Esophagus squamous epithelium (tissue), 5 donors: ENCODE measurements at places on chromosomes 6 and 20. TPM values are rescaled to one million over a fixed set of nuclear protein-coding genes. Genes with fewer than 3 reads are reported as not detected.

DNA sequence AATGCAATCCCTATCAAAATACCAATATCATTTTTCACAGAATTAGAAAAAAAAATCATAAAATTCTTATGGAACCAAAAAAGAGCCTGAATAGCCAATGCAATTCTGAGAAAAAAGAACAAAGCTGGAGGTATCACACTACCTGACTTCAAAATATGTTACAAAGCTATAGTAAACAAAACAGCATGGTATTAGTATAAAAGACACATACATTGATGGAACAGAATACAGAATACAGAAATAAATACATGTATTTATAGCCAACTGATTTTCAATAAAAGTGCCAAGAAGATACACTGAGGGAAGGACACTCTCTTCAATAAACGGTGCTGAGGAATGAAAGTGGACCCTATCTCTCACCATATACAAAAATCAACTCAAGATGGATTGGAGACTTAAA, 28.7 kb upstream of the AKAP12 start:
- H3K27ac ChIP-seq = no peak overlapping the region
- no peaks in the 10 kb centered on the region for H3K4me1 ChIP-seq
- no peak for DNase-seq
- no peaks in the 10 kb centered on the region for H3K36me3 ChIP-seq

DNA sequence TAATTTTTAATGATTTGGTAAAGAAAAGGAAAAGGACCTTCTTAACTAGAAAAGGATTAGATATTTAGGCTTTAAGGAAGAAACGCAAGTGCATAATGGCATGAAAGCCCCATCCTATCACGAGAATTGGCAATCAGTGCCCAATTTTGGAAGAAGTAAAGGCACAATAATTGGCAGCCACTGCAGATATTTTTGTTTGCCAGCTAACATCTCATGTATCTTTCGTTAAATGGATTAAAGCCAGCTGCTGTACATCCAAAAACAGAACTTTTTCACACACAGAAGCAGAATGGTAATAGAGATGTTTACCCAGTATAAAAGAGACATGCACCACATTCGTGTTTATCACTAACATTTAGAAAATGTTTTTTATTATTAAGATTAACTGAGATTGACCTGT, 180.3 kb downstream of the C6orf118 start:
- no peaks in the 10 kb centered on the region for H3K4me1 ChIP-seq
- no peak for DNase-seq
- H3K4me3 ChIP-seq = no peak overlapping the region
- no peaks in the 10 kb centered on the region for H3K36me3 ChIP-seq

Gene MOG
- total RNA-seq = not detected

GRCh38 chr6:111789598-111789997, 83.7 kb downstream of the FYN start:
- H3K27ac ChIP-seq = peak overlapping the region; percentile 5
- H3K36me3 ChIP-seq = no peaks in the 10 kb centered on the region
- peaks cover 40% of the 10 kb centered on the region for H3K4me1 ChIP-seq
- no peak for DNase-seq

GRCh38 chr6:6694825-6695624, 106.5 kb downstream of the LY86 start:
- H3K4me1 ChIP-seq = peaks cover 56% of the 10 kb centered on the region
- H3K27me3 ChIP-seq = no peaks in the 10 kb centered on the region
- H3K36me3 ChIP-seq = no peaks in the 10 kb centered on the region
- H3K4me3 ChIP-seq = no peak overlapping the region

Gene DPPA5
- total RNA-seq = not detected

DNA sequence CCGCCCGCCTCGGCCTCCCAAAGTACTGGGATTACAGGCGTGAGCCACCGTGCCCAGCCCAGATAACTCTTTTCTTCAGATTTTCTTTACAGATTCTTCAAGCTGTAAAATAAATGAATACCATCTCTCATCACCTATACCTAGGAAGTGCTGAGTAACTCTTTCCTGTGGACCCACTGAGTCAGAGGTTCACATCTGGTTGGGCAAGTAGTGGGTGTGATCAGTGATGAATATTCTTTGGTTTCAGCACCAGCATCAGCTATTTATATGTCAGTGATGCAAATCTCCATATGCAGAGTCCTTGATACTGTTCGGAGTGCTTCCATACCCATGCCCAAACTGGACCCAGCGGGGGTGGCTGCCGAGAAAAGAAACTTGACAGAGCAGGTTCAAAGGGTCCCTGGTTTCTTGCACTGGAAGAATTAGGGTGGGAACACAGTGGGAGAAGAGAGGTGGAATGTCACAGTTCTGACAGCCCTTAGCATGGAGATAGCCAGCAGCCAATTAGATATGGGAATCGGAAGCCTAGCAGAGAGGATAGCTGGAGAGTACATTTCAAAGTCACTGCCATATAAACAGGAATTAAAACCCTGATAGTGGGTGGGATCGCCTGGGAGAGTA, 64.9 kb upstream of the DDR1 start:
- H3K27me3 ChIP-seq = no peaks in the 10 kb centered on the region
- H3K36me3 ChIP-seq = no peaks in the 10 kb centered on the region
- no peak overlapping the region for H3K4me3 ChIP-seq
- DNase-seq = no peak
- H3K27ac ChIP-seq = peak overlapping the region; percentile 73

Gene CALHM4
- total RNA-seq = not detected

DNA sequence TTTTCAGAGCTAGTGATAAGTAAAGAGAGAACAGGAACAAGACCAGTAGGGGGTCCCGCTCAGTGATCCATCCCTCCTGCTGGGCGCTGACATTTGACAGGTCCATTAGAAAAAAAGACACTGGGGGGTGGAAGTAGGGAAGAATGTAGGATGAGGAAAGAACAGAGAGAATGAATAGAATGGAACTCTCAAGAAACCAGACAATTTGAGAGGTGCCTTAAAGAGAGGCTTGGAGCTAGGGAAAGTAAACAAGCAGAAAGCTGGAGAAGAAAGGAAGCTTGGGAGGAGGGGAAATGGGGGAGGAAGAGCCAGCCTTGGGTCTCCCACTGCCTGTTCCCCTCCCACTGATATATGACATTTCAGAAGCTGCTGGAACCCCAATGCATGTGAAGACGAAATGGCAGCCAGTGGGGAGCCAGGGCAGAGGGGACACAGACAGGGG, 8.4 kb downstream of the GABBR1 start:
- no peaks in the 10 kb centered on the region for H3K36me3 ChIP-seq
- H3K27me3 ChIP-seq = no peaks in the 10 kb centered on the region
- H3K4me1 ChIP-seq = peaks cover 16% of the 10 kb centered on the region
- H3K27ac ChIP-seq = no peak overlapping the region
- no peak overlapping the region for H3K4me3 ChIP-seq

Gene MYL9
- total RNA-seq = 41.9 TPM

Gene MATN4
- not detected for total RNA-seq

Gene CYB5R4
- 32.7 TPM for total RNA-seq

GRCh38 chr20:63502671-63503172, 3.8 kb upstream of the EEF1A2 start:
- DNase-seq = no peak
- no peak overlapping the region for H3K27ac ChIP-seq

Gene TXNDC5
- total RNA-seq = 93.7 TPM

DNA sequence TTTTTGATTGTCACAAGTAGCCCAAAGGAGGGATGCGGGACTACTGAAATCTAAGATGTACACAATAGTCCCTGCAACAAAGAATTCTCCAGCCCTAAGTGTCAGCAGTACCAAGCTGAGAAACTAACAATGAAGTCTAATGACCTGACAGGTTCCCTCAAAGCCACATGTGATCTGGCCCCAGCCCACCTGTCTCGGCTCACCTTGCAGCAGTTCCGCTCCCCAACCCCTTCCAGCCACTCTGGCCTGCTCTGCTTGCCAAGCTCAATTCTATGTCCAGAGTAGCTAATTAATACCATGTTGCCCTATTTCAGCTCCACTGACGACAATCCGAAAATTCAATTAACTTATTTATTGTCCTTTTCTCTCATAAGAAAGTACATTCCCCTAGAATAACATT, 72.1 kb downstream of the ZMYND8 start:
- peaks cover 10% of the 10 kb centered on the region for H3K36me3 ChIP-seq
- H3K27me3 ChIP-seq = no peaks in the 10 kb centered on the region

DNA sequence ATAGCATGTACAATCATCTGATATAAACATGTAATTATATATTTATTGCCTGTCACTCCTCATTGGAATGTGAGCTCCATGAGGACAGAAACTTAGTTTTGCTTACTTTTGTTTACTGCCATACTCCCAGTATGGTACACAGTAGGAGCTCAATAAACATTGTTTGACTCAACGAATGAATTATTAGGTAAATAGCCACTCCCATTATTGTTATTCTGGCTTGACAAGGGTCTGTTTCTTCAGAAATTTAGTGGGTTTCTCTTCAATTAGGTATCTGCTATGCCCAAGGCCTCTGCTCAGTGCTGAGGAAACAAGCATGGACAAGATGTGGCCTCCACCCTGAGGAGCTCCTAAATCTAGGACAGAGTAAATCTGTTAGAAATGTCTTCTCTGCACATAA, 6.3 kb downstream of the BCL2L1 start:
- H3K4me1 ChIP-seq = peaks cover 100% of the 10 kb centered on the region
- H3K4me3 ChIP-seq = peak overlapping the region; percentile 68
- DNase-seq = no peak
- peaks cover 4% of the 10 kb centered on the region for H3K36me3 ChIP-seq
- H3K27ac ChIP-seq = peak overlapping the region; percentile 57

- H3K4me3 ChIP-seq = no peak overlapping the region
- no peaks in the 10 kb centered on the region for H3K27me3 ChIP-seq
- H3K36me3 ChIP-seq = no peaks in the 10 kb centered on the region
Measured at GRCh38 chr6:23633996-23634395, 492.0 kb upstream of the NRSN1 start.

DNA sequence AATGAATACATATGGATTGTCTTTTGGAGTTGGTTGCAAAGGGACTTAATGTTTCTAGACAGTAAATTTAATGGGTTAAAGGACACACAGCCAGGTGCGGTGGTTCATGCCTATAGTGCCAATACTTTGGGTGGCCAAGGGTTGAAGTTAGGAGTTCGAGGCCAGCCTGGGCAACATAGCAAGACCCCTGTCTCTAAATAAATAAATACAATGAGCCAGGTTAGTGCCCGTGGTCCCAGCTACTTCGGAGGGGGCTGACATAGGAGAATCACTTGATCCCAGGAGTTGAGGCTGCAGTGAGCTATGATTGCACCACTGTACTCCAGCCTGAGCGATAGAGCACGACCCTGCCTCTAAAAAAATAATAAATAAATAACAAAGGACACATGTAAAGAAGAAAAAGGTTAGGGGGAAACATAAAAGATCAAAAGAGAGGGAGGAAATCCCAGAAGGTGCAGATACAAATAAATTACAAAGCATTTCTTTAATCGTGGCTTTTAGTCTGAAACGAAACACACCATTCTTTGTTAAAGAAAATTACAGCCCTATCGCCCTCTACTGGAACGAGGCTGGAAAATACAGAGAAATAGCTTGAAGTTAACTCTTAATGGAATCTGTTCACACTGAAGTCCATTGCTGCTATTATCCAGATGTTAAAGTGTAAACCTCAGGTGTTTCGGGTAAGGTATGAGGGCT, 42.6 kb upstream of the SCML4 start:
- H3K27me3 ChIP-seq = no peaks in the 10 kb centered on the region
- no peaks in the 10 kb centered on the region for H3K4me1 ChIP-seq
- H3K36me3 ChIP-seq = no peaks in the 10 kb centered on the region

Gene LYRM2
- 4.6 TPM for total RNA-seq

Gene KIF25
- total RNA-seq = not detected

Gene ADGRF5
- 4.9 TPM for total RNA-seq

Gene ZNF391
- total RNA-seq = 1.3 TPM

GRCh38 chr6:15505463-15505918, 157.3 kb downstream of the DTNBP1 start:
- H3K4me3 ChIP-seq = peak overlapping the region; percentile 40
- H3K36me3 ChIP-seq = peaks cover 18% of the 10 kb centered on the region
- peak overlapping the region; percentile 77 for H3K27ac ChIP-seq

Gene COL20A1
- total RNA-seq = not detected

Gene KCNS1
- total RNA-seq = not detected

- H3K27me3 ChIP-seq = no peaks in the 10 kb centered on the region
- H3K4me3 ChIP-seq = peak within 1 kb of the TSS; percentile 96
- DNase-seq = no peak
- peak within 1 kb of the TSS; percentile 98 for H3K27ac ChIP-seq
- peaks cover 52% of the 10 kb centered on the region for H3K36me3 ChIP-seq
Measured at GRCh38 chr20:62938105-62938888, at the start of gene GID8. Gene GID8 (plus strand): TSS chr20:62938147. CDS start chr20:62941503, 3,356 bp downstream.

Gene MAS1
- total RNA-seq = not detected

DNA sequence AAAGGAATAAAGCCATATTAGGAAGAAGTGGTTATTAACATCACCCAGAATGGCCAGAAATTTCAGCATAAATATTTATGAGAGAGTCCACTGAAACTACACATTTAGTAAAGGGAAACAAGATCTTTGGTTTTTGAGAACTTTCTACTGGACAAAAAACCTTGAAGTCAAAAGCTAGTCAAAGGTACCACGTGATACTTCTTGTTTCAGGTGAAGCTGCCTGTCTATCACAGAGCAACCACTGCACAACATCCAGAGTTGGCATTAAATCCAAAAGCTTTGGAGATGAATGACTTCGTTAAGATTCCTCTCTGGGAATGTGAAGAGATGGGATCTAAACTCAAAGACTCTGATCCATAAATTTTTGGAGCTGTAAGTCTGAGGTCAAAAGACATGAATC, 137.0 kb downstream of the KCNQ5 start:
- H3K36me3 ChIP-seq = no peaks in the 10 kb centered on the region
- H3K27me3 ChIP-seq = no peaks in the 10 kb centered on the region
- no peak overlapping the region for H3K4me3 ChIP-seq
- no peaks in the 10 kb centered on the region for H3K4me1 ChIP-seq

DNA sequence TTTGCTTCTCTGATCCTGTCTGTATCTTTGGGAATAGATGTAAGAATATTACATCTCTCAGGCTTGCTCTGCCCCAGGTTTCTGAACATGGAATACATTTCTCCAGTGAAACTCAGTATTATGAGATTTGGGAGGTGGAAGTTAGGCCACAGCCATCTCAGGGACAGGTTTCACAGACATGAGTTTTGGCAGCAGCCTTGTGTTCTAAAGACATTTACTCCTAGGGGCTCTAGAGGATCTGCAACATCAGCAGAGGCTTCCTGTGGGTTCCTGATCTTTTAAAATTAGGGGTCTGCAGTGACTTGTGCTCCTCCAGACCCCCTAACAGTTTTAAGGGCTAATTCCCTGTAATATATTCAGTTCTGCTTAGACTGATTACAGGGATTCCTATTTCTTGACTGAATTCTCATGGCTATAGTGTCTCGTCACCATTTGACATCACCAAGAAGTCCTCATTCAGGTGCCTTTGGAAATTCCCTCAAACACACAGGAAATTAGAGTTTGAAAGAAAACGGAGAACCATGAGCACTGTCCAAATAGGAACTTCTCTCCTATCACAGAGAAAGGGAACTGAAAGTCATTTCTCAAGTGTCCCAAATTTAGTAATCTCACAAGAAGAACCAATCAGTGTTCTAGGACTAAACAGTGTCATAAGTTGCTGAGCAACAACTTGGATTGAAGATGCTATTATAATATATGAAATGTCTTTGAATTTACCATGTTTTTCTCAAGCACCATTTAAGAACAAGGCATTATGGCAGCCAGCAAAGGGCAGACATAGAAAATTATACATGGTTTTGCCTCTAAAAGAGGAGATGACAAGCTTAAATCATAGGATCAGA, 2.5 kb upstream of the HLA-DRA start:
- H3K36me3 ChIP-seq = no peaks in the 10 kb centered on the region
- no peaks in the 10 kb centered on the region for H3K4me1 ChIP-seq
- no peaks in the 10 kb centered on the region for H3K27me3 ChIP-seq
- peak overlapping the region; percentile 34 for H3K27ac ChIP-seq
- no peak for DNase-seq
- no peak overlapping the region for H3K4me3 ChIP-seq
